Osteocyte (in vitro differentiated cells): ENCODE measurements at places on chromosomes 6 and 20.

DNA sequence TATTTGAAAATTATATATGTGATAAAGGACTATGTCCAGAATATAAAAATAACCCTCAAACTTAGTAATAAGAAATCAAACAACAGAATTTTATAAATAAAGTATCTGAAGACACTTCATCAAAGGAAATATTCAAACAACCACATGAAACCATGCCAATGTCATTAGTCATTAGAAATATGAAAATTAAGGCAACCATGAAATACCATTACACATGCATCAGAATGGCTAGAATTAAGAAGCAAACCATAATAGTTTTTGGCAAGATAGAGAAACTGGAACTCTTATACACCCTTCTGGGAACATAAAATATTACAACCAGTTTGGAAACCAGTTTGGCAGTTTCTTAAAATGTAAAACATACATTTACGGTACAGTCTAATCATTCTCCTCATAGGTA lies 137.2 kb upstream of the ADGRB3 start:
- DNase-seq = no peak

GRCh38 chr6:111427341-111428116 lies 55.5 kb downstream of the REV3L start:
- DNase-seq = no peak

- DNase-seq = no peak
Observed at GRCh38 chr20:37697314-37697713, 3.5 kb downstream of the CTNNBL1 start.

DNA sequence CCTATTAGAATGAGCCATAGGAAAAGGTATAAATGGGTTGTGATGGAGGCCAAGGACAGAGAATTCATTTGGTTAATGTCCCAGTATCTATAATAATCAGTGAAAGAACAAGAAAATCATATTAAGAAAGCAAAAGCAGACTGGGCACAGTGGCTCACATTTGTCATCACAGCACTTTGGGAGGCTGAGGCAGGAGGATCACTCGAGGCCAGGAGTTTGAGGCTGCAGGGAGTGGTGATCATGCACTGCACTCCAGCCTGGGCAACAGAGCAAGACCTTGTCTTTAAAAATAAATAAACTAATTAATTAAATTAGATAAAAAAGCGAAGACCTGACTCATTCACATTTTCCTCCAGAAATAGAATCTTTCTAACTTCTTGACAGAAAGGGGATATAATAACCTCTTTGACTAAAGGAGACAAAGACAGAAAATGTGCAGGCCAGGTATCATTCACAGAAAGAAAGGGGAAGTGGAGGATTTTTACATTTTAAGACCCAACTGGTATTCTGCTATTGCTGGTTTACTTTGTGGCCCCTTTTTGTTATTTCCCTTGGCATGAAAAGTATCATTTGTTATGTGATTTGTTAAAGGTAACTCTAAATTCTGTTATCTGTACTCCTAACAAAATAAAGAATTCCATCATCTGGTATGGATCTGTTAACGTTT lies 31.9 kb upstream of the MAPK13 start:
- no peak for DNase-seq

DNA sequence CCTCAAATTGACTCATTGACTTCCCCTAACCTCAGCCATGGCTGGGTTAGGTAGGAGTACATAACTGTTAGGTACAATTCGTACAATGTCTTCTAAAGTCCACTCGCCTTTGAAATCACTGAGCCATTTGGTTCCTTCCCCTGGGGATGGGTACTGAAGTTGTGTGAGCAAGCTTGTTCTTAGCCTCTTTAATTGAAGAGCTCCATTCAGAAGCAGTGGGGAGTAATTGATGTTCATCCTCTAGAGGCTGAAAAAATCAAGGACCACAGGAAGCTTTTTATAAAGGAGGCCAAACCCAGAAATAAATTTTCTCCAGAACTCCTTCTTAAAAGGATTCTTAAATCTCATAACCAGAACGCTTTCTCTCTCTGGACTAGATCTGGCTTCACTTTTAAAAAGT lies 60.6 kb downstream of the ANKS1A start:
- no peak for DNase-seq

DNA sequence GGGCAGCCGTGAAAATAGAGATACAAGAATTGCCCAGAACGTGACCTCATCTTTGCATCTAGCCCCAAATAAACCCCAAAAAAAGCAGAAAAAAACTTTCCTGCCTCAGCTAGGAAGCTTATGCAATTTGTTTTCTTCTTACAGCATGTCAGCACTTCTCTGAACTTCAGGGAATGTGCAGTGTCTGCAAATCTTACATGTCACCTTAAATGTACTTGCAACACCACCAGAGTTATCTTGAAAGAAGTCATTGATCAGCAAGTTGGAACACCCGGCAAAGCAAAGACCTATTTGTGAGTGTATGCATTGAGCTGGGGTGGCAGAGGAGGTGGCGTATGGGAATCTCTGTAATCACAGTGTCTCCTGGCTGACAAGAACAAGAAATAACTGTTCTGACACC lies 123.4 kb downstream of the PKHD1 start:
- DNase-seq = no peak

- DNase-seq = no peak
Observed at GRCh38 chr6:72636786-72637185, 14.9 kb downstream of the KCNQ5 start.

GRCh38 chr6:119012521-119012920 lies 65.9 kb downstream of the FAM184A start:
- no peak for DNase-seq

GRCh38 chr20:40176098-40176841 lies 512.8 kb downstream of the MAFB start:
- no peak for DNase-seq

DNA sequence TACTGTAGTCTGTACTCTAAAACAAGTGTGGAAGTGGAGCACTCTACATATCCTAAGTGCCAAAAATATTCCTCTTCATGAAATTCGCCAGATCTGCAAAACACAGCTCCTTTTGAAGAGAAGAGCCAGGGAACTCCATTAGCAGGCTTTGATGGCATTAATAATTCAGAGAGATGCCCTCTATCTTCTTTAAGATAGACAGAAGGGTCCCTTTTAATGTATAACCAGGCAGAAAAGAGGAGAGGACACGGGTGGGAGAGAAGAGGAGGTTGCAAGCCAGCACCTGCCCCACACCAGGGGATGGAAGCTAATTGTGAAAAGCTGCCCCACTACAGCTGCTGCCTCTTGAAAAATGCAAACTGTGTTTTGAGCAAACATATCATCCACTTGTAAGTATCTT lies 3.7 kb upstream of the RFPL4B start:
- DNase-seq = no peak

GRCh38 chr20:43985121-43985520 lies 70.5 kb downstream of the TOX2 start:
- no peak for DNase-seq

GRCh38 chr6:170162775-170163404 lies 128.0 kb downstream of the DLL1 start:
- no peak for DNase-seq

- no peak for DNase-seq
Observed at GRCh38 chr20:19268426-19268825, 56.0 kb downstream of the SLC24A3 start.

- no peak for DNase-seq
Observed at GRCh38 chr6:85569323-85569722, 24.3 kb downstream of the SNX14 start.
